ENCODE measurements at places on chromosomes 12 and 14. TPM values are rescaled to one million over a fixed set of nuclear protein-coding genes. Genes with fewer than 3 reads are reported as not detected.

DNA sequence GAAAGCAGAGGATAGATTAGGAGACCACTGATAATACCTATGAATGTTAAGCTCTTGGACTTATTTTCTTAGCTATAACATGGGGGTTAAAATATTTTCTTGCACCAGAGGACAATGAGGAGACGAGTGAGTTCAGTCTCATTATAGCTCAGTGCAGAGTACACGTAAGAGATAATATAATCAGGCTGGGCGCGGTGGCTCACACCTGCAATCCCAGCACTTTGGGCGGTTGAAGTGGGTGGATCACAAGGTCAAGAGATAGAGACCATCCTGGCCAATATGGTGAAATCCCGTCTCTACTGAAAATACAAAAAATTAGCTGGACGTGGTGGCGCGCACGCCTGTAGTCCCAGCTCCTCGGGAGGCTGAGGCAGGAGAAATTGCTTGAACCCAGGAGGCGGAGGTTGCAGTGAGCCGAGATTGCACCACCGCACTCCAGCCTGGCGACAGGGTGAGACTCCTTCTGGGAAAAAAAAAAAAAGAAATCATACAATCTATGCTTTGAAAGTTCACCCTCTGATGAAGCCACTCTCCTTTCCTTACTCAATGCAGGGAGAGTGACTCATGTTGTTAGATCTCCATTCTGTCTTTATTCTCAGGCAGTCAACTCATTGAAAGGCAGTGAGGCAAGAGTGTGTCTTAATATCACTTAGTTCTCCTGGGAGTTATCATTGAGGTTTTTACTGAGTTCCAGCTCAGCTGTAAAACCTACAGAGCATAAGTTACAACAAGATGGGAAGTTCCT is 134.2 kb downstream of the SYNE2 start:
- H3K27ac ChIP-seq, result no peak overlapping the region
- H3K27me3 ChIP-seq, result no peaks in the 10 kb centered on the region
- no peaks in the 10 kb centered on the region for H3K4me1 ChIP-seq
- no peaks in the 10 kb centered on the region for H3K36me3 ChIP-seq
- H3K4me3 ChIP-seq, result no peak overlapping the region

VRTN gene
- polyA plus RNA-seq, result not detected

GRCh38 chr14:69487226-69487625 is 2.7 kb downstream of the PLEKHD1 start:
- no peaks in the 10 kb centered on the region for H3K4me1 ChIP-seq
- no peaks in the 10 kb centered on the region for H3K36me3 ChIP-seq

CLEC12A gene
- polyA plus RNA-seq, result not detected

SLC38A6 gene
- 12.1 TPM for polyA plus RNA-seq

DNA sequence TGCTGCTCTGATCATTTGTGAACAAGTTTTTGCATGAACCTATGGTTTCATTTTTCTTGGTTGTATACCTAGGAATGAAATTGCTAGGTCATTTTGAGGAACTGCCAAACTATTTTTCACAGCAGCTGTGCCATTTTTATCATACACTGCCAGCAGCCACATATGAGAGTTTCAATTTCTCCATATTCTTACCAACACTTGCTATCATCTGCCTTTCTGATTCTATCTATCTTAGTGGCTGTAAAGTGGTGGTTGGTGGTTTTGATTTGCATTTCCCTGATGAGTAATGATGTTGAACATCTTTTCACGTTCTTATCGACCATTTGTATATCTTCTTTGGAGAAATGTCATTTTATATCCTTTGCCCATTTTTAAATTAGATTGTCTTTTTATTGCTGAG is 146.1 kb downstream of the C12orf75 start:
- peaks cover 7% of the 10 kb centered on the region for H3K4me1 ChIP-seq
- H3K4me3 ChIP-seq, result no peak overlapping the region
- no peaks in the 10 kb centered on the region for H3K36me3 ChIP-seq
- no peak for DNase-seq

GRCh38 chr14:54686871-54687749 is 120.2 kb downstream of the SAMD4A start:
- H3K27me3 ChIP-seq, result no peaks in the 10 kb centered on the region
- peaks cover 34% of the 10 kb centered on the region for H3K4me1 ChIP-seq
- DNase-seq, result no peak
- H3K4me3 ChIP-seq, result no peak overlapping the region

CLBA1 gene
- 9.1 TPM for polyA plus RNA-seq

- no peak overlapping the region for H3K4me3 ChIP-seq
- no peaks in the 10 kb centered on the region for H3K27me3 ChIP-seq
- H3K36me3 ChIP-seq, result no peaks in the 10 kb centered on the region
- no peak overlapping the region for H3K27ac ChIP-seq
These were observed 201.0 kb upstream of the GZMB start for GRCh38 chr14:24834956-24835355.

RARG gene
- 26.4 TPM for polyA plus RNA-seq

DNA sequence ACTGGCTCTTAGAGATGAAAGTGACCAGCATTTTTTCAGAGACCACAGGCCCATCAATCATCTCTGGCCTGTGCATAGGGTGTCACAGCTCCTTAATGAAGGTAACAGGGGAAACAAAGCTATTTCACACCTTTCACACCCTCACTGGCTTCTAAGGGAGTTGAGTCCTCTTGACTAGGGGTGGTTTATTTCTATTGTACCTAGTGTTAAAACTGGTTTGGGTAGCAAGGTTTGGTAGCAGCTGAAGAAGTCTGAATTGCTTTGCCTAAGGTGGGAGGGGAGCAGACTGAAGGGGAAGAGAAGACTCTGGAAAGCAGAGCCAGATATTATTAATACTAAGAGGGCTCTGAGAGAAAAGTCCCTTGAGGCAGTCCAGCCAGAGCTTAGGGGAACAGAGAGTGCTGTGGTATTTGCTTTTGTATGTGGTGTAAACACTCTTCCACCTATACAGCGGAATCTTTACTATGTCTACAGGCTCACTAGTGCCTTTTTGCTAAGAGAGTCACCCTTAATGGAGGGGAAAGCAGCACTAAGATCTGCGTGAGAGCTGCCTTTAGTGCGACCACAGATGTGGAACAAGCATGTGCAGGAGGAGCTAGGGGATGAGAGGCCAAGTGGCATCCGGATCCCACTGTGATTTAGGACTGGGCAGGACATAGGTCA is 95.8 kb downstream of the STXBP6 start:
- H3K36me3 ChIP-seq, result no peaks in the 10 kb centered on the region
- no peak overlapping the region for H3K4me3 ChIP-seq
- DNase-seq, result no peak
- H3K27ac ChIP-seq, result no peak overlapping the region

- H3K36me3 ChIP-seq, result no peaks in the 10 kb centered on the region
- H3K27me3 ChIP-seq, result no peaks in the 10 kb centered on the region
- H3K4me3 ChIP-seq, result no peak overlapping the region
- no peak for DNase-seq
- no peaks in the 10 kb centered on the region for H3K4me1 ChIP-seq
These were observed 50.0 kb upstream of the PRICKLE1 start for GRCh38 chr12:42639556-42639955.

GRCh38 chr12:86852451-86852850 is 596.3 kb upstream of the MGAT4C start:
- no peak for DNase-seq
- H3K4me1 ChIP-seq, result no peaks in the 10 kb centered on the region
- no peaks in the 10 kb centered on the region for H3K27me3 ChIP-seq

DNA sequence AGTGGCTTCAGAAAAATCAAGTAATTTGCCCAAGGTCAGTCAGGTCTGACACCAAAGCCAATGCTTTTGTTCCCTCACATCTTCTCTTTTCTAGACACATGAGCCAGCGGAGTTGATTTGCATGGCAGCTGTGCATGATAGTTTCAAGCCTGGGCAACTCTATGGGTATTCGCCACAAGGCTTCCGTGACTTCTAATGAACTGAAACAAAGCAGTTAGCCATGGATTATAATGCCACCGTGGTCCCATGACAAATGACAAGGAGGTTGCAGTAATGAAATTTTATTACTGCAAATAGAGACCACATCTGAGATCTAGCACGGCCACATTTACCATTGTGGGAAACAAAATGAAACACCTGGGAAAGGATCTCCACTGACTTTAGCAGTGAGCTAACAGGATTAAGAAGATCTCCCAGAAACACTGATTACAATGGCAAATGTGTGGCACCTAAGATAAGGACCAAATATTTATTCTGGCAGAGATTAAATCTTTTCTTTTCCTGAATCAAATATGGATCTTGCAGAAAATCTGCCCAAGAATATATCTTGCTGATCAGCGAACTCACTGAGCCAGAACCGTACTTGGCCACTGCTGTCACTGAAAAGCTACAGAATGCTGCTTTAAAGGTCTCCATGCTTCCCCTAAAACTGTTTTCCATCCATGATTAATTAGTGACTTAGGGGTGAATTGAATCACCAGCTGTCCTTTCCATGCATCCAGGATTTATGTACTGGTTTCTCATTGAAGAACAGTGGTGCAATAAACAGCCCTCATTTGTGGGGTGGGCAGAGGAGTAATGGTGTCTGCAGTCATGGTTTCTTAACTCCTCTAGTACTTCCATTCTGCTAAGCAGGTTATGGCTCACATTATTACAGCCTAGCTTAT is 551.0 kb downstream of the DIO2 start:
- peaks cover 3% of the 10 kb centered on the region for H3K4me1 ChIP-seq
- H3K4me3 ChIP-seq, result no peak overlapping the region
- no peaks in the 10 kb centered on the region for H3K27me3 ChIP-seq
- H3K36me3 ChIP-seq, result no peaks in the 10 kb centered on the region

LIN7A gene
- not detected for polyA plus RNA-seq

DNA sequence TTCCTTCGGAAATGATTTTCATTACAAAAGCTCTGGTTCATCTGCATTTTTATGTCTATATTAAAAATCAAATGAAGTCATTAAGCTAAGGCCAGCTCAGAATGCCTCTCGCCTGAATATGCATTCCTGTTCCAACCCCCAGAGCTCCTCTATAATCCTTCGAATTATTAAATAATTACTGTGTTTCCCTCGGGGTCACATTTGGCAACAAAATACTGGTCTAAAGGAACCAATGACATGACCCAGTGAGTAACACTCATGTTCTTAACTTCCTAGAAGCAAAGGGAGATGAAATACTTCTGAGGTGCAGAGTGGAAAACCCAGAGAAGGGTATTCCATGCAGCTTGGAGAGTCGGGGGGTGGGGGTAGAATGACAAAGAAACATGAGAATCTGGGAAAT is 68.3 kb downstream of the FOXN3 start:
- no peak overlapping the region for H3K27ac ChIP-seq
- H3K36me3 ChIP-seq, result no peaks in the 10 kb centered on the region
- no peak overlapping the region for H3K4me3 ChIP-seq
- no peaks in the 10 kb centered on the region for H3K4me1 ChIP-seq

MMP17 gene
- polyA plus RNA-seq, result 4.8 TPM

RNASE4 gene
- 12.8 TPM for polyA plus RNA-seq

KRT80 gene
- polyA plus RNA-seq, result 4.1 TPM

DNA sequence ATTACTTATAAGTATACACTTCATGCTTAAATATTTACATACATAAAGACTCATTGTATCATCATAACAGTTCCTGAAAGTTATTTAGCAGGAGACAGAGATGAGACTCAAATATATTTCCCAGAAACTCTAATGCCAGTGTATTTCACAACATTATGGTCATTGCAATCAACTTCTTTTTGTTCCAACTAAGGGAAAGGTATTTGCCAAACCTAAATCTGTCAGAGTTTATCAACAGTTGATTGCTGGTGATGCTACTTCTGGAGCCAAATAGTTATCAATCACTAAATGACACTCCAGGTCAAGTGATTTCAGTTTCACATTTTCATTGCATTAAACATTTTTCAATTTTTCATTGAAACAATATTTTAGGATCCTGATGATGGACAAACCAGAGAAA is 72.1 kb upstream of the AVPR1A start:
- H3K36me3 ChIP-seq, result no peaks in the 10 kb centered on the region
- no peak overlapping the region for H3K4me3 ChIP-seq
- H3K27ac ChIP-seq, result no peak overlapping the region
- no peaks in the 10 kb centered on the region for H3K4me1 ChIP-seq
- no peak for DNase-seq
